ENCODE measurements at places on chromosomes 5 and 9. TPM values are rescaled to one million over a fixed set of nuclear protein-coding genes. Genes with fewer than 3 reads are reported as not detected.
A peak's percentile ranks its signal among the peaks of the same experiment; 100 is the strongest.

GRCh38 chr9:133252301-133253020 is 22.5 kb downstream of the ABO start:
- peak; percentile 52 for DNase-seq

- DNase-seq: no peak
These were observed 31.8 kb upstream of the IL17B start for GRCh38 chr5:149410721-149411432.

RFK gene
- 18.3 TPM for total RNA-seq

DNA sequence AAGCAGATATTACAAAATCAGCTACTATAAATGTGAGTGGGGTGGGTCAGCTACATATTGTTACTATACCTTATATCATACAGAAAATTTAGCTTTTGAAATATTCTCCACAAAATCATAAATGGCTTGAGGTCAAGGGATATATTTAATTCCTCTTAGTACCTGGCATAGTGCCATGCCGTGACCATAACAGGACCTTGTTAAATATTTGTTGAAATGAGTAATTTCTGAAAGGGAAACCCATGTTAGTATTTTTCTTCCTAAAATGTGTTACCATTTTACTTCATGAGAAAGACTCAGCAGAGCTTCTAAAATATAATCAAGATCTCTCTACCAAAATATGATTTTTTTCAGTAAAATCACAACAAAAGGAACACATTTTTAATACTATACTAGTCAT is 14.8 kb downstream of the ATP10B start:
- DNase-seq: no peak

F12 gene
- total RNA-seq: 0.39 TPM

GRCh38 chr5:137699336-137700281 is 36.3 kb downstream of the KLHL3 start:
- DNase-seq: no peak

DNA sequence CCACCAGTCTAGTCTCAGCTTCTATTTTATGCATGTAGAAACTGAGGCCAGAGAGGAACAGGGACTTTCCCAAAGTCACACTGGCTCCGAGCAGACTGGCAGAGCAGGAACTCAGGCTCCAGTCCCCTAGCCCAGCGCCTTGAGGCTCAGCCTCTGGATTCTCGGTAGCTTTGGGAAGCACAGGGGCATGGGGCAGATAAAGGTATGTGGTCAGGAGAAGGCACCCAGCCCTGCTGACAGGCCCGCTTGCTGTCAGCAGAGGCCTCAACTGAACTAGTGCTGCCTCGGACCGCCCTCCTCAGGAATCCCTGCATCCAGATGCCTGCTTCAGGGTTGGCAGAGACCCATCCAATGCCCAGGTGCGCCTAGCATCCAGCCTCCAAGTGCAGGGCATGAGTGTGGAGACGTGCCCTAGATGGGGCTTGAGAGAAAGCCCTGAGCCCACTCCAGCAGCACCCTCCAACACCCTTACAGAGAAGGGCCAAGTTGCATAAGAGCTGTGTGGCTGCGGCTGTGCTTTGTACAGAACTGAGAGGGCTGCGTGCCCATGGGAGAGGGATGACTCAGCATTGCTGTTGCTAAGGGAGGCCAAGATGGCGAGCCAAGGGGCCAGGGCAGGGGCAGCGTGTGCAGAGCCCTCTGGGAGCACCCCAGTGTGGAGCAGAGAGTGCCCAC is 168.6 kb downstream of the MACROH2A1 start:
- peak; percentile 72 for DNase-seq

DNA sequence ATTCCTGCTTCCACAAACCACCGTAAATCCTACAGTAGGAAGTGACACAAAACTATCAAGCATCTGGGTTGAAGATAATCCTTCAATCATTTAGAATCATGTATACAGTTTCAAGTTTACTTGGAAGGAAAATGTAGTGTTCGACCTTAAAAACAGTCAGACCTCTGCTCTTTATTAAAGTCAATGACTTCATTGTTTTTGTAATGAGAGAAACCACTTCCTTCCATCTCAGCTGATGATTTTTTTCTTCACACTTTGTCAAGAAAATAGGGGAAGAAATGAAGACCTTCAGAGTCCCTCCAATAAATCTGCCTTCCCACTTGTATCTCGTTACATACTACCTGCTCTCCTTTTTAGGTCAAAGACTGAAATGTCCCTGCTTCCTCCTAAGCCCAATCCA is 30.1 kb downstream of the TUSC1 start:
- no peak for DNase-seq

OSMR gene
- total RNA-seq: 60.6 TPM

FCN2 gene
- 2.0 TPM for total RNA-seq

DNA sequence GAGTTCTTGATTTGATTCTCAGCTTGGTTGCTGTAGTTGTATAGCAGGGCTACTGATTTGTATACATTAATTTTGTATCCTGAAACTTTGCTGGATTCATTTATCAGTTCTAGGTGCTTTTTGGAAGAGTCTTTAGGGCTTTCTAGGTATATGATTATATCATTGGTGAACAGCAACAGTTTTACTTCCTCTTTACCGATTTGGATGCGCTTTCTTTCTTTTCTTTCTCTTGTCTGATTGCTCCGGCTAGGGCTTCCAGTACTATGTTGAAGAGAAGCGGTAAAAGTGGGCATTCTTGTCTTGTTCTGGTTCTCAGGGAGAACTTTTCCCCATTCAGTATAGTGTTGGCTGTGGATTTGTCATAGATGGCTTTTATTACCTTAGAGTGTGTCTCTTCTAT is 158.9 kb downstream of the SAXO1 start:
- no peak for DNase-seq

KCNN2 gene
- total RNA-seq: 17.0 TPM

GRCh38 chr9:115142517-115143270 is 24.7 kb upstream of the TNC start:
- DNase-seq: no peak

DNA sequence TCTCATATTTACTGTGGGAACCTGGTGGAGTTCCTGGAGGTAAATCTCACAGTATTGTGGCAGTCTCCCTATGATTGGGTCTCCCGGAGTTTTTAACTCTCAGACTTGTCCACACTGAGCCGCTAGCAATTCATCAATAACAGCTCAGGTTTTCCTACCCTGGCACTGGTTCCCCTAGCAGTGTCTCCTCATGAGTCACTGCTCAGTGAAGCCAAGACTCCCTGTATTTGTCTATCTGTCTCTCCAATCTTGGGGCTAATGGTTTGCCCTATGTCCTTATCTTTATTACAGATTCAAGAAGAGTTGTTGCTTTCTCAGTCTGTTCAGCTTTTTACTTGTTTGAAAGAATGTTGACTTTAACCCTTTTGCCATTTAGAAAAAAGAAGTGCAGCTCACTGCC is 176.7 kb upstream of the FGF10 start:
- no peak for DNase-seq

DNA sequence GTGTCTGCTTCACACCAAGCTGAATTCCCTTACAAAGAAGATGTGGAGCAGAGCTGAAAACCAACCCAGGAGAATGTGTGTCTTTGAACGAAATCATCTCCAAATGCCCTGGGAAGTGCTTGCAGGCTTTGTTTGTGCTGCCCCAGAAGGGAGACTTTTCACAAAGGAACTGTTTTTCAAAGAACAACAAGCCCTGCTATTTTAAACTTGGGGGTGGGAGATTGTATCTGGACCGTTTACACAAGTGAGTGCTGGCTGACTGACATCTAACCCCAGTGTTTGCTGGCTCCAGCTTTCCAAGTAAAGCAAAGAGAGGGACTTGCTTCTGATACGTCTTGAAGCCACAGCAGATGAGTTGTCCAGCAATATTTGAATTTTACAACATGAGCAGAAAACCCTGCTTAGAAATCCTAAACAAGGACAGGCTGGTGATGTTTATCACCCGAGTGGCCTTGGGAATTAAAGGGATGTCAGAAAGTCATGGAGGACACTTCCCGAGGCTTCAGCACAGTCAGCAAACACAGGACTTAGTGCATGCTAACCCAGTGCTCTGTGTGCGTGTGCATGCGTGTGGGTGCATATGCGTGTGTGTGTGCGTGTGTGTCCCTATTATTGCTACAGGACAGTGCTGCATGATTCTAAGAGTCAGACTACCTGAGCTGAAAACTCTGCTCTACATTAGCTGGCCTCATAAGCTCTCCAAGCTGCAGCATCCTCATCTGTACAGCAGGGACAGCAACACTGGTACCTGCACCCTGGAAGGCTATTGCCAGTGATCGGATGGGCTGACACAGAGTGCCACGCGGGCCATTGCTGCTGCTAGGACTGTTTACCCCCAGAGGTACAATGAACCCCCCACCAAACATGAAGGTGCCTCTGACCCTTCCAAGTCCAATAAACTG is 1.4 kb downstream of the ADAMTS12 start:
- no peak for DNase-seq

WDR38 gene
- total RNA-seq: not detected

DNA sequence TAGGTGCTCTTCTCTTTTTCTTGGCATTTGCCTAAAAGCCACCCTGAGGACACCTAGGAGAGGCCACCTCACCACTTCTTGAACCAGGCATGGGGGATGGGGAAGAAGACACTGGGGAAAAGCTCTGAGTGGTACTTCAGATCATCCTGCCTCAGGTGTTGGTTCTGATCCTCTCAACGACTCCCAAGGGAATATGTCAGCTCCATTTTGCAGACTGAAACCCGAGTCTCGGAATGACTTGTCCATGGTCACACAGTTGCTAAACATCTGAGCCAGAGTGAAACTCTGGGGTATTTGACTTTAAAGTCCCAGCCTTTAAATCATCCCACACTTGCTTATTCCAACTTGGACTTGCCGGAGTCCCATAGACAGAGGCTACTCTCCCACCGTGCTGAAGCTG is 120.6 kb upstream of the GABRP start:
- no peak for DNase-seq

DNA sequence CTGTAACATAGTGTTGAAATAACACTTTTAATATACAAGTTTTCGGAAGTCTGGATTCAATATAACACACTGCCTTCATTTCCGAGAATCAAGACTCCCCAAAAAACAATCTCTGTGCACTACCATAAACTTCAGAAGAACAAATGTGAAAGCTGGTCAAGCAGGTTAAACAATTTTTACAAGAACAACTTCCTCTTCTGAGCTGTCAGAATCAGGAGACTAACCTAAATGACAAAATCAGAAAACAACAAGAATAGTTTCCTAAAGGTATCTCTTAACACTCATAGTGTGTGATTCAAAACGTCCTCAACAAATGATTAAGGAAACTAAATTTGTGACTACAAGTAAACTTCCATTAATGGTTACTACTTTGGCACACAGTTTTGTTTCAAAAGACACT is 11.6 kb downstream of the C9orf72 start:
- no peak for DNase-seq

PAPPA gene
- total RNA-seq: 9.8 TPM

GRCh38 chr5:107469485-107470294 is 201.0 kb downstream of the EFNA5 start:
- DNase-seq: no peak

CD274 gene
- total RNA-seq: 12.4 TPM

- DNase-seq: no peak
These were observed 197.1 kb upstream of the NR3C1 start for GRCh38 chr5:143600396-143601075.

IFNA13 gene
- not detected for total RNA-seq

SPATA31C1 gene
- total RNA-seq: not detected

INSL4 gene
- total RNA-seq: not detected

GRCh38 chr5:133299021-133299420 is 247.2 kb downstream of the HSPA4 start:
- DNase-seq: no peak

GRCh38 chr5:2538169-2538568 is 213.3 kb downstream of the IRX2 start:
- no peak for DNase-seq

- no peak for DNase-seq
These were observed 4.7 kb upstream of the TTLL11 start for GRCh38 chr9:122097679-122098315.

GRCh38 chr5:177491429-177491945 is 5.9 kb downstream of the PDLIM7 start:
- no peak for DNase-seq

- DNase-seq: no peak
These were observed 658.5 kb downstream of the BNC2 start for GRCh38 chr9:16211946-16212345.

MEIKIN gene
- not detected for total RNA-seq

GRCh38 chr5:126370796-126371718 is 52.2 kb upstream of the GRAMD2B start:
- DNase-seq: no peak

- no peak for DNase-seq
These were observed 45.3 kb downstream of the FBXW11 start for GRCh38 chr5:171961117-171961516.

CCL28 gene
- total RNA-seq: 1.6 TPM

DNA sequence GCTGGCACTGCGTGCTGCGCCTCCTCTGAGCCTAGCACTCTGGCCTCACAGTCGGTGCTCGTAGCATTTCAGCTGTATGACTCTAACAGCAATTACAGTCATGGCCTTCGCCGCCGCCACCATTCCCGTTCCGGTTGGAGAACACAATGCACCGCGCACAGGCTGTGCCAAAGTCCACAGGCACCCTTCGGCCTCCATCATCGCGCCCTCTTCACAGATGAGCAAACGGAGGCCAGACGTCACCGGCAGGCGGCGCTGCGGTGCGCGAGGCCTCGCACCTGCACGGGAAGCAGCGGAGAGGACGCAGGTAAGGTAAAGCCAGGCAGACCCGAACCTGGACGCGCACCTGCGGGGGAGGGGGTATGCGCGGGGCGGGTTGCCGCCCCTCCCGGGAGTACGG is 128.9 kb downstream of the BARX1 start:
- no peak for DNase-seq

DNA sequence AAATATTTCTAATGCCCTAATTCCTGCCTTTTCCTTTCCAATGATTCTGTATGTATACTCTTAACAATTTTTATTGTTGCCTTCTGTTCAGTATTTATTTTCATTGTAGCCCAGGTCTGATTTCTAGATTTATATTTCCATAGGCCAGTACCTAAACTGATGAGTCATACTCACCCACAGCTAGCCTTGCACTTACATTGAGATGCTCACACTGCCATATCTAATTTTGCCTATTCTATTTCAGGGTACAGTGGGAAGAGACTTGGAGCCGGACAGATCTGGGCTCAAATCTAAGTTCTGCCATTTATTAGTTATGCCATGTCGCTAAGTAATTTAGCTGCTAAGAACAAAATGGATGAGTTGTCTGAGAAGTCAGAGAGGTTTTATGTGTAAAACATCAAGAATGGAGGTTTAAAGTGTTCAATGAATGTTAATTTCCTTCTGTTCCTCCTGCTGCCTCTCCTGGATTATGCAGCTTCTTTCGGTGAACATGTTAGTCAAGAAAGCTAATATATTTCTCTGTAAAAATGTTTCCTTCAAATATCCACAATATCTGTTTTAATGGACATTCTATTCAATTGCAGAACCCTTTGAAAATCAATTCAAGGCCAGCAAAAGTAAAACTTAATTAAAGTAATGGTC is 62.3 kb upstream of the CDK5RAP2 start:
- no peak for DNase-seq
